ENCODE measurements at places on chromosomes 3 and 15. TPM values are rescaled to one million over a fixed set of nuclear protein-coding genes. Genes with fewer than 3 reads are reported as not detected.

Gene LDHAL6B
- not detected for total RNA-seq

DNA sequence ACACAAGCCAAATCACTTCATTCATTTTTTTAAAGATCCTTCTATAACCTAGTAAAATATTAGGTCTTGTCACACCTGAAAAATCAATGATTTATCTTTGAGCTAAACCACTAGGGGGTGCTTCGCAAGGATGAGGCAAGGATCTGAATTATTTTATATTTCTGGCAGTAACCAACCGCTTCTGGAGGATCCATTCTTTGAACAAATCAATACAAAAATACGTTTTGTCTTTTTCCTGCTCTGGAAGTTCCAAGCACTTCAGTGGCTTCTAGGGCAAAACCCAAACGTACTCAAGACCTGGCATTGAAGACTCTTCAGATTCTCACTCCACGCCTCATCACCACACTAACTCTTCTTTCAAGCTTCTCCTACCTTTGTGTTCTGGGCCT lies 486 bp downstream of the LSG1 start:
- no peak for DNase-seq
- H3K4me1 ChIP-seq, result peaks cover 3% of the 10 kb centered on the region
- peak overlapping the region; percentile 64 for H3K4me3 ChIP-seq

GRCh38 chr3:46338840-46339239 lies 15.1 kb upstream of the CCR2 start:
- no peak overlapping the region for H3K4me3 ChIP-seq
- H3K4me1 ChIP-seq, result no peaks in the 10 kb centered on the region
- no peak for DNase-seq
- H3K27me3 ChIP-seq, result no peaks in the 10 kb centered on the region

Gene DZIP1L
- total RNA-seq, result 6.2 TPM

DNA sequence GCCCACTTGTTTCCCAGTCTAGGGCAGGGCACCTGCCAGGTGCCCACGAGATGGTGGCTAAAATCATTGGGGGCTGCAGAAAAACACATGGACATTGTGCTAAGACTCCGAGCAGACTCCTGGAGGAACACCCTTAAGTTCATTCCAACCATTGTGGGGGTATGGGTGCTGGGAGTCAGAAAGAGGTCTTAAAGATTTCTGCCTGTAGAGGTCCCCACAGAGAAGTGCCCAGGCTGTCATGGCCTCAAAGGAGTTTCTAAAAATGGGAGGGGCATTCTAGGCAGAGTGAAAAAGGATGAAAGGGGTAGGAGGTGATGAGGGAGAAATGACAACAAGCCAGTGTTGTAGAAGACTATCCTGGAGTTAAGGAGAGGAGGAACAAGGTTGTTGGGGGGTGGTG lies 17.1 kb downstream of the RBP1 start:
- H3K27me3 ChIP-seq, result no peaks in the 10 kb centered on the region
- H3K36me3 ChIP-seq, result no peaks in the 10 kb centered on the region
- H3K27ac ChIP-seq, result no peak overlapping the region
- DNase-seq, result no peak

- H3K36me3 ChIP-seq, result peaks cover 62% of the 10 kb centered on the region
- no peak for DNase-seq
- no peaks in the 10 kb centered on the region for H3K27me3 ChIP-seq
- no peak overlapping the region for H3K4me3 ChIP-seq
- H3K4me1 ChIP-seq, result no peaks in the 10 kb centered on the region
Observed at GRCh38 chr15:40744815-40745152, 10.3 kb downstream of the RMDN3 start.

Gene MGA
- 31.0 TPM for total RNA-seq

All from adrenal gland (tissue), 19 donors.